NCI-H748 treated with DMSO at 0.1 percent for 48 hours (cell line): ENCODE measurements at places on chromosomes 3 and 15.

- DNase-seq, result no peak
Observed at GRCh38 chr3:15535732-15536131, 14.2 kb upstream of the COLQ start.

DNA sequence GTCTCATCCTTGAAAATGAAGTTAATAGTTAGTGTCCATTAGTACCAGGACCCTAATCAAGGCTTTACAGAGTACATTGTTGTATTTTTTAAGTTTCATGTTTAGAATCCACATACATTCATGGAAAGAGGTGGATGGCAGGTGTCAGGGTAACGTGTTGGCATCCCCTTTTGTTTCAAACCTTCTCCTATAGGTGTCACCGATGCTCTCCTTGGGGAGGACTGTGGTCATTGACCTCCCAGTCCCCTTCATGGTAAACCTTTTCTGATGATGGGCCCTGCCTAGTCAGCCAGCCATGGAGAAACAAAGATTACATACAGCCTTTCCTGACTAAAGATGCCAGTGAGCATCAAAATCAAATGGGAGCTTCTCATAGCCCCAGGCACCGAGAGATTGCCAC lies 574.8 kb downstream of the AGBL1 start:
- DNase-seq, result no peak

GRCh38 chr3:113668015-113668414 lies 28.4 kb downstream of the USF3 start:
- no peak for DNase-seq

DNA sequence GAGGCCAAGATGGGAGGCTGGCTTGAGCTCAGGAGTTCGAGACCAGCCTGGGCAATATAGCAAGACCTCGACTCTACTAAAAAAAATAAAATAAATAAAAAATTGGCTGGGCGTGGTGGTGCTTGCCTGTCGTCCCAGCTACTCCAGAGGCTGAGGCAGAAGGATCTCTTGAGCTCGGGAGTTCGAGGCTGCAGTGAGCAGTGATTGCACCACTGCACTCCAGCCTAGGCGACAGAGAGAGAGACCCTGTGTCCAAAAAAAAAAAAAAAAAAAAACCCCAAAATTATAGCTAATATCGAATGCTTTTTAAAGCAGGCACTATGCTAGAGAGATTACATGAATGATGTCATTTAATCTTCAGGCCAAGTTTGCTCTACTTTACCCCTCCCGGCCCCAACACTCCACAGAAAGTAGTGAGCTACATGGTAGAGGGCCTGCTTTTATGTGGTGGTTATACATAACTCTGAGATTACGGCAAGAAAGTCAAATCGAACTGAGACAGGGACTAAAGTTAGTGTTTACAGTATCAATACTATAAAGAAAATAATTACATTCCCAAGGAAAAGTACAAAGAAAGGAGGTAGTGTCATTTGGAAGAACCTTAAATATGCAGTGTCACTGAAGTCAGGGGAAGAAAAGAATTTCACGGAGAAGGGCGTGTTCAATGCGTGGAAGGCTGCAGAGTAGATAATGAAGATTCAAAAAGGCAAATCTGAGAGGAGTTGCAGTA lies 1.1 kb downstream of the ADPGK start:
- no peak for DNase-seq

- DNase-seq, result no peak
Observed at GRCh38 chr15:78469031-78469430, 31.0 kb downstream of the IREB2 start.
